Prostate gland (tissue), 2 donors: ENCODE measurements at places on chromosomes 2 and 18. TPM values are rescaled to one million over a fixed set of nuclear protein-coding genes. Genes with fewer than 3 reads are reported as not detected.
A peak's percentile ranks its signal among the peaks of the same experiment; 100 is the strongest.

PTPRN gene
- total RNA-seq: 0.09 TPM

GRCh38 chr2:168912466-168912865 lies 11.4 kb downstream of the G6PC2 start:
- no peak for DNase-seq

DNA sequence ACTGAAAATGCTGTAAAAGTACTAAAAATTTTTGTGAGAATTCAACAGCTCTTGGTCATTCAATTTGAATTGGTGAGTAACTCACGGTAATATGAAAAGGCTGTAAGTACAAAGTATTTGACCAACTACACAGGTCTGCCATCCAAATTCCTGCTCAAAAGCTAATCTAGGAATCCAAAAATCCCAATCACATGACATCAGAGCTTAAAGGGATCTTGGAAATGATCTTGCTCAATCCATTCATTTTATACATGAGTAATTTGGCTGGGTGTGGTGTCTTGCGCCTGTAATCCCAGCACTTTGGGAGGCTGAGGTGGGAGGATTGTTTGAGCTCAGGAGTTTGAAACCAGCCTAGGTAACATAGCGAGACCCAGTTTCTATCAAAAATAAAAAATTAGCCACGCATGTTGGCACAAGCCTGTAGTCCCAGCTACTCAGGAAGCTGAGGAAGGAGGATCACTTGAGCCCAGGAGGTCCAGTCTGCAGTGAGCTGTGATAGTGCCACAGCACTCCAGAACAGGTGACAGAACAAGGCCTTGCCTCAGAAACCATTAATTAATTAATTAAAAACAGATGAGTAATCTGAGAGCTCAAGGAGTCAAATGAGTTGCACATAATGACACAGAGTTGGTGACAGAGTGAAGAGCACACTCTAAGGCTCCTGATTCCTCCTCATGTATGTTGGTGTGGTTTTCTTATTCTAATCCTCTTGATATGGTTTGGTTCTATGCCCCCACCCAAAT lies 19.8 kb downstream of the SPIRE1 start:
- DNase-seq: no peak

- no peak for DNase-seq
Observed at GRCh38 chr2:152094014-152094413, 4.8 kb downstream of the CACNB4 start.

GRCh38 chr2:188725746-188726360 lies 248.3 kb upstream of the COL3A1 start:
- DNase-seq: no peak

DNA sequence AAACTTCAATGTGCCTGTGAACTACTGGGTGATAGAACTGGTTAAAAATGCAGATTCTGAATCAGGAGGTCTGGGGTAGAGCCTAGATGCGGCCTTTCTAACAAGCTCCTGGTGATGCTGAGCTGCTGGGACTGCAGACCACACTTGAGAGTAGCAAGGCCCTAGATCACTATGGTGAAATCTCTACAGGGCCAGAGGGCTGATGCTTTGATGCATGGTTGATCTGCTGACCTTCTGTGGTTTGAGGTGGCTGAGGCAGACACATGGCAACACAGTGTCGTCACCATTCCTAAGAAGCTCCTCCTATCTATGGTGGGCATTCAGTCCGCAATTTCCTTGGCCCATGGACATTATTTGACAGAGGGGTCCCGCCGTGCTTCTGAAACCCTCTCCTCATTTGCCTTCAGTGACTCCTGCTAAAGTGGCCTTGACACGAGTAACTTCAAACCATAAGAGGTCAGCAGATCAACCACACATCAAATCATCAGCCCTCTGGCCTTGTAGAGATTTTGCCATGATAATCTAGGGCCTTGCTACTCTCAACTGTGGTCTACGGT lies 19.8 kb downstream of the CCDC68 start:
- no peak for DNase-seq

REG3G gene
- 52.0 TPM for total RNA-seq

GRCh38 chr18:48975817-48976649 lies 25.3 kb upstream of the SMAD7 start:
- DNase-seq: peak; percentile 62

ANKRD53 gene
- total RNA-seq: 0.36 TPM

DNA sequence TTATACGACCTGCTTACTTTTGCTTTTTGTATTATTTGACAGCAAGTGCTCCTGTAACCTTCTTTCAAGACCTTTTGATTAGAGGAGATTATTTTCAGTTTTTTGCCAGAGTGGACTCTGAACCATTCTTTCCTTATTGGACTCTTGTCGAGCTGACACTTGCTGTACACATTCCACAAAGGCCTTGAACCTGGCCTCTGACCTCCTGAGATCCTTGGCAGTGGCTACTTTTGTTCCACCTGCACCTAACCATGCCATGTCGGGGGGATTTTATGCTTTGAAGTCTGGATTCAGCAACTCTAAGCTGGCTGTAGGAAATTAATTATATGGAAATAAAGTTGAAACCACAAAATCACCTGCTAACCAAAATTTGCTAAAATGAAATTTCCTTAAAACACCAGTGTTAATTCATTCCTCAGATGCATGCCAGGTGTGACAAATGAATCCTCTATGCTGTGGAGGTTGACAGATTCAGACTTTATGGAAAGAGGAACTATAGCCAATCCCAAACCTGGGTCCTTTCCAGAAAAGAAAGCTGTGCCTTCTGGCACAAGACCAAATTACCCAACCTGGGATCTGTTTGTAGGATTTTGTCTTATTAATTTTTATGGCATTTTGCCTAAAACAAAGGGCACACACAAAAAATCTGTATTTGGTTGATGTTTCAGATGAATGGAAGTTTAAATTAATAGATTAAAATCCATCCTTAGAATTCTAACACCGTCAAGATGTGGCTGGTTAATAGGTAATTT lies 110.4 kb downstream of the CDC42EP3 start:
- DNase-seq: no peak

SLC4A1AP gene
- total RNA-seq: 37.9 TPM

DDX18 gene
- 48.2 TPM for total RNA-seq

- DNase-seq: no peak
Observed at GRCh38 chr18:63344263-63344662, 22.7 kb downstream of the KDSR start.

- DNase-seq: no peak
Observed at GRCh38 chr2:117065912-117066311, 748.6 kb upstream of the DDX18 start.

- DNase-seq: no peak
Observed at GRCh38 chr2:177554365-177554764, 161.8 kb downstream of the AGPS start.

ADAM23 gene
- total RNA-seq: 1.3 TPM

DNA sequence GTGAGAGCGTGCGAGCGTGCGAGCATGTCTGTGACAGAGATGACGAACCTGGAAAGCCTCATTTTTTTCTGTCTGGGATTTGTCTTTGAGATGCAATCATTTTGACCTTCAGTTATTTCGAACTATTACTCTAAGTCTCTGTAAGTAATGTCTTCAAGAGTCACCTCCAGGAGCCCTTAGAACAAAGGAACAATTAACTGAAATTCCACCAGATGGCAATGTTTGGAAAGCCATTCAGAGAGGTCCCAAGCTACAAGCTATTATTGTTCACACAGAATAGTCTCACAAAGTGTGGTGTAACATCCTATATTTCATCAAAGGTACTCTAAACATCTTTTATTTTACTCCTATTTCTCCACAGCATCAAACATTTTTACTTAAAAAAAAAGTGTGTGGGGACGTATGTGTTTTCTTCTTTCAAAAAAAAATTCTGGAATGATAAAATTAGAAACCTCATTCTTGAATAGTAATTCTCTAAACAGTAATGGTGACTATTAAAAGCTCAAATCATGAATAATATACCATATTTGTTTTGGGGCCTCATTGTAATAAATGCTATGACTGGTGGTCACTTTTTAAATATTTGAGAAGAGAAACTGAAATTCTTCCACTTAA lies 35.1 kb upstream of the MAPRE2 start:
- DNase-seq: peak; percentile 12

GRCh38 chr2:165567273-165567672 lies 97.8 kb downstream of the CSRNP3 start:
- DNase-seq: no peak

DNA sequence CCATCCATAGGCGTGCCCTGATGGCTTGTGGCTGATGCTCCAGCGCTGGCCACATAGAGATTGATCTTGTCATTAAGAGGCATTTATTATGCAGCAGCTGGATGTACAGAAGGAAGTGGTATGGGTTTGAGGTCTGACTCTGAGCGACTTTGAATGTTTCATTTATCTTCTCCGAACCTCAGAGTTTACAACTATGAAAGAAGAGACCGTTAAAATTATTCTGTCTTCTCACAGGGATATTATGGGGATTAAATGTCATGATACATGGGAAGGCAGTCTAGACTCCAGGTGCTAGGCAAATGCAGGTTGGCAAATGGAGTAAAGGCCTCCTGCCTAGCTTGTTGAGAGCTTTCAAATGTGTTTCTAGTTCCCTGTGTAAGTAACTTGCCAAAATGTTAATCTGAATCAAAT lies 30.3 kb downstream of the MOGAT1 start:
- no peak for DNase-seq

MCEE gene
- 18.2 TPM for total RNA-seq

DNA sequence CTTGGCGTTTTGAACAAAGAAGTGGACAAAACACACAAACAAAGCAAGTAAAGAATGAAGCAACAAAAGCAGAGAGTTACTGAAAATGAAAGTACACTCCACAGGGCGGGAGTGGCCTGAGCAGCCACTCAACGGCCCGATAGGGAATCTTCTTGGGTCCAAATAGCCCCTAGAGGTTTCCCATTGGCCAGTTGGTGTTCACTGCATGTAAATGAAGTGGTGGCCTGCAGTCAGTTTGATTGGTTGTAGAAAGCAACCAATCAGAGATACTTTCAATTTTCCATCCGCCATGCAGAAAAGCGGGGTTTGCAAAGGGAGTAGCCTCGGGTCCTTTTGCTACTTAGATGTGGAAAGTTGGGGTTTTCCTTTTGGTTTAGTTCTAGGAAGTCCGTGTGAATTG lies 31.6 kb downstream of the CYBRD1 start:
- no peak for DNase-seq

ALPP gene
- total RNA-seq: not detected

GRCh38 chr2:12219761-12220160 lies 473.3 kb downstream of the LPIN1 start:
- DNase-seq: no peak

SLC40A1 gene
- 169 TPM for total RNA-seq

DNA sequence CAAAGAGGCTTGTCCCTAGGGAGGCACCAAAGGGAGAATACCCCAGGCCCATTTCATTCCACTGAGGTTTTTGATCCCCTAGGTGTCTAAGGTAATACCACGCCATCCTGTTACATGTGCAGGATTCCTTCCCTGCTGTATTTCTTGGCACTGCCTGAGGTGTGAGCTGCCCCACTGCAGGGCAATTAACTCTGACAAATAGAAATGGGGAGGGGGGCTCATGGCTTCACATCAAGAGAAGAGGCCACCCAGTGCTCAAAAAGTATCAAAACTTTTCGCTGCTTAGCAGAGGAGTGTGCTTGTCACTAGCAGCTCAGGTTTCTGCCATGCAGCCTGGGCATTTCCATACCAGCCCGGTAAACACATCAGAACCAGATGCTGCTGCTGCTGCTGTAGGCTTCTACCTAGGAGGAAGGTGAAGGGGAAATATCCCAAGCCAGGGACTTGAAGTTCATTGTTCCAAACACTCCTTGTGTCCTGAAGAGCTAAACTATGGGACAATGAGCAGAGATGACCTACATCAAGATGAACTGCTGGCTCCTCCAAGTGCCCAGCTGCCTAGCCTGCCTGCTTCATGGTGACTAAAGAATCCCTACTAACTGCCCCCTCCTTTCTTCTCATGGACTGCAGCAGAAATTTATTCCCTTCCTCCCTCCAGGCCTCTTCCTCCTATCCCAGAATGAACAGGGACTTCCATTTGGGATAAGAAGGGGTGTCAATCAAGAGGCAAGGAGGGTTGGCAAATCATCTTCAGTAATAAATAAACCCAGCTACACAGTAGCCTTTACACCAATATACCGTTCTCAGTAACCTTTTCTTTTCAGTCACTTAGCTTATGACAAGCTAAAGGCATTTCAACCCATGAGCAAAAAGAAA lies 16.4 kb downstream of the POU3F3 start:
- no peak for DNase-seq

UGT1A8 gene
- total RNA-seq: not detected

- no peak for DNase-seq
Observed at GRCh38 chr2:3479430-3480320, 39.7 kb downstream of the ADI1 start.

VWA3B gene
- total RNA-seq: not detected

DNA sequence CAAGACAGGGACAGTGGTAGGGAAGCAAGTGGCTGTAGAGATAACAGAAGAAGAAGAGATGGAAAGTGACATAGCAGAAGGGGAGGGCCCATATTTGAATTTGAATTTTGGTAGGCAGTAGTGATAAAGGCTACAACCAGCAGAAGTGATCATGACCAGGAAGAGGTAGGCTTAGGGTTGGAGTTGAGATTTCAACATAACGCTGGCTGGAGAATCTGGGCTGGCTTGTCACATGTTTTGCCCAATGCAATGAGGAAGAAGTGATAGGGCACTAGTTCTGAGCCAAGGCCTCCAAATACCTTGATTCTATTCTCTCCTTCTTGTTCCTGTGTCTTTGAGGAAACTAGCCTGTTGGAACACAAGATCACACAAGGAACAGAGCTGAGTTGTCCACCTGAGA lies 69.4 kb downstream of the SCG2 start:
- no peak for DNase-seq

- no peak for DNase-seq
Observed at GRCh38 chr2:62344472-62344871, 148.6 kb downstream of the B3GNT2 start.

MAP4K3 gene
- 34.3 TPM for total RNA-seq

GMPPA gene
- total RNA-seq: 53.8 TPM

DNA sequence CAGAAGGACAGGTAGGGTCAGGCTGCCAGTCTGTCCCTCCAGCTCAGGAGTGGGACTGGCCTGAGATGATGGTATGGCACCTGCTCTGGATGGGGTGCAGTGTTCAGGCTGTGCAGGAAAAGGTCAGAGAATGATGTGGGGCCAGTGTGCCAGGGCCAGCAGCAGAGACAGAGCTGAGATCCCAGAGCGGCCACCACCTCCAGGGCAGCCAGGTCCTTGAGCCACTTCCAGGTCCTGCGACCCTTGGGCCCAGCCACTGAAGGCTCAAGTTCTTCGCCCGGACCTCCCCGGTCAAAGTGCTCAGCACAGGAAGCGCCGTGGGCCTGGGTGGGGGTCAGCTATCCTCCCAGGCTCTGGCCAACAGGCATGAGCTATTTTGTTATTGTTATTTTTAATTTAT lies 12.1 kb upstream of the ARMC9 start:
- DNase-seq: no peak

SERPINB10 gene
- total RNA-seq: not detected

GRCh38 chr2:72919414-72920317 lies 2.3 kb downstream of the EMX1 start:
- DNase-seq: no peak
